ENCODE measurements at places on chromosomes 13 and 19. TPM values are rescaled to one million over a fixed set of nuclear protein-coding genes. Genes with fewer than 3 reads are reported as not detected.

GRCh38 chr13:57634839-57635165 lies 3.3 kb downstream of the PCDH17 start:
- peak overlapping the region; percentile 42 for H3K4me3 ChIP-seq
- peaks cover 18% of the 10 kb centered on the region for H3K4me1 ChIP-seq
- H3K27me3 ChIP-seq: peaks cover 63% of the 10 kb centered on the region

DNA sequence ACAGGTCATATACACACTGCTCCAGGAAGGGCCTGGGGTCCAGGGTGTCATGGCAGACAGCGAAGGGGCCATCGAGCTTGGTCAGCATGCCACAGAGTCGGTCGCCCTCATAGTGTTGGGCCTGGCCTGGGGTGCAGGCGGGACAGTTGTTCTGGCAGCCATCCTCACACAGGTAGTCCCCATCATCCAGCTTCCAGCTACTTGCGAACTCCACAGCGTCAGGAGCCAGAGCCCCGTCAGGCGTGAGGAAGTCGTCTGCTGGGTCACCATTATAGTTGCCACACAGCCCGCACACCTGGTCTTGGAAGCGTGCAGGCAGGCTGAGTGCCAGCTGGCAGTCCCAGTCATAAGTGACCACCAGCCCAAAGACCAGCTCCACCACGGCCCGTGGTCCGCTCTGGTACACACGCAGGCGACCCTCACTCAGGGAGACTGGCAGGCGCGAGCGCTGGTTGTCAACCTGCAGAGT lies 16.2 kb downstream of the FCGBP start:
- no peak overlapping the region for H3K4me3 ChIP-seq
- no peaks in the 10 kb centered on the region for H3K4me1 ChIP-seq
- no peaks in the 10 kb centered on the region for H3K36me3 ChIP-seq
- H3K27ac ChIP-seq: no peak overlapping the region
- no peak for DNase-seq

MTIF3 gene
- 44.6 TPM for total RNA-seq

DNA sequence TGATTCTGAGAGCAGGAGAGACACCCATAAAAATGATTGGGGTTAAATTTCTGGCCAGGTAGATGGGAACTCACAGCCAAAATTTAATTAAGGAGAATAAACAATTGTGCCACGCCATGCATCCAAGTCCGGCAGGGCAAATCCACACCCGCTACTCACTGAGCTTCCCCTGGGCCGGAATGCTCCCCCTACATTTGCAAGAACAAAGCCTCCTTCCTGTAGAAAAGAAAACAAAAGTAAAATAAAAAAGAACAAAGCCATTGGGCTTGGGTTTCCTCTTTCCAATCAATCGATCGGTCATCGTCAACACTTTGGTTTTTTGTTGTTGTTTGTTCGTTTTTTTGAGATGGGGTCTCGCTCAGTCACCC lies 30.2 kb upstream of the TFDP1 start:
- no peaks in the 10 kb centered on the region for H3K36me3 ChIP-seq
- H3K27me3 ChIP-seq: no peaks in the 10 kb centered on the region
- peak; percentile 6 for DNase-seq
- no peak overlapping the region for H3K27ac ChIP-seq

AMER2 gene
- not detected for total RNA-seq

TRPM4 gene
- 61.7 TPM for total RNA-seq

DNA sequence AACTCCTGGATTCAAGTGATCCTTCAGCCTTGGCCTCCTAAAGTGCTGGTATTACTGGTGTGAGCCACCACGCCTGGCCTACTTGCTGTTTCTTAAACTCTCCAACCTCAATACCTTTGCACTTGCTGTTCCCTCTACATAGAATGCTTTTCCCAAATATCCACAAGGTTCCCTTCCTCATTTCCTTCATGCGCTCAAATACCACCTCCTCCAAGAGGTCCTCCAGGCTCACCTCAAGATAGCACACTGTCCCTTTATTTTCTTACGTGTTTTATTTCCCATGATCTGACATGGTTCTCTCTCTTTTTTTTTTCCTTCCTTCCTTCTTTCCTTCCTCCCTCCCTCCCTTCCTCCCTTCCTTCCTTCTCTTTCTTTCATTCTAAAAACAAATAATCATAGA lies 13.5 kb downstream of the RDH8 start:
- no peaks in the 10 kb centered on the region for H3K4me1 ChIP-seq
- H3K36me3 ChIP-seq: no peaks in the 10 kb centered on the region
- H3K27ac ChIP-seq: no peak overlapping the region
- no peaks in the 10 kb centered on the region for H3K27me3 ChIP-seq
- no peak overlapping the region for H3K4me3 ChIP-seq

- H3K4me3 ChIP-seq: no peak overlapping the region
- H3K27ac ChIP-seq: no peak overlapping the region
- H3K36me3 ChIP-seq: peaks cover 71% of the 10 kb centered on the region
- H3K27me3 ChIP-seq: no peaks in the 10 kb centered on the region
- no peaks in the 10 kb centered on the region for H3K4me1 ChIP-seq
- no peak for DNase-seq
Measured at GRCh38 chr19:11238041-11238440, 1.4 kb upstream of the ANGPTL8 start.

GRCh38 chr13:53126841-53127245 lies 98.2 kb downstream of the OLFM4 start:
- no peaks in the 10 kb centered on the region for H3K4me1 ChIP-seq
- no peak overlapping the region for H3K4me3 ChIP-seq
- DNase-seq: no peak
- H3K36me3 ChIP-seq: no peaks in the 10 kb centered on the region

DNA sequence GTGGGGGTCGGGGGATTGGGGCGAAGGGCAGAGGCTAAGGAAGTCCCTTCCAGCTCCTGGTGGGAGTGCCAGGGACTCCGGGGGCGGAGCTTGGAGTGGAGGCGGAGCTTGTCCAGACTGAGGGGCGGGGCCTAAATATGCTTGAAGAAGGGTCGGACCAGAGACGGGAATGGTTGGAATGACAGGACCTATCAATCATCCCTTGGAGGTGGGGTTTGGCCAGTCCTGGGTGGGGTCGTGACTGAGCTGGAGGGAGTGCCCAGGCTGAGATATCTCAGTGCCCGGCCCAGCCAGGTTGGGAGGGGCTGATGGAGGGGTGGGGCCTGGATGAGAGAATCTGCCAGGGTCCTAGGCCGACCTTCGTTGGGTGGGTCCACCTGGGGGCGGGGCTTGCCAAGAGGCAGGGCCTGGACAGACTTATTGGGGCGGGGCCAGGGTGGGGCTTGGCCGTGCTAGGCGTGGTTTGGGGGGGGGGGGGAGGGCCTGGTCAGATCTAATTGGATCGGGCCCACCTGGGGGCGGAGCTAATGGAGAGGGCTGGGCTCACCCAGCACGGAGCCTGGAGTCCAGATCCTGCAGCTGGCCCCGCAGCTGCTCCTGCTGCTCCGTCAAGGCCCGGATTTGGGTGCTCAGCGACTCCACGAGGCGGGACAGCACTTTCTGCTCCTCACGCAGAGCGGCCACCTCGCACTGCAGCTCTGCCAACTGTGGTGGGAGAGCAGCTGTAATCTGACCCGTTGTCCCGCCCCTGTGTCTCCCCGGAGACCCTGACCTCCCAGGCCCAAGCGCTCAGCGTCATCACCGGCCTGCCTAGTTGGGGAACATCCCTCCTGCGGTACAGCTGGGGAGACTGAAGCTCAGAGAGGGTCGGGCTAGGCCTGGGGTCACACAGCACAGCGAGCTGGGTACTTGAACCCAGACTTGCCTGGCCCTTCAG lies 2.6 kb upstream of the WIZ start:
- no peaks in the 10 kb centered on the region for H3K36me3 ChIP-seq
- H3K4me3 ChIP-seq: peak overlapping the region; percentile 29

DNA sequence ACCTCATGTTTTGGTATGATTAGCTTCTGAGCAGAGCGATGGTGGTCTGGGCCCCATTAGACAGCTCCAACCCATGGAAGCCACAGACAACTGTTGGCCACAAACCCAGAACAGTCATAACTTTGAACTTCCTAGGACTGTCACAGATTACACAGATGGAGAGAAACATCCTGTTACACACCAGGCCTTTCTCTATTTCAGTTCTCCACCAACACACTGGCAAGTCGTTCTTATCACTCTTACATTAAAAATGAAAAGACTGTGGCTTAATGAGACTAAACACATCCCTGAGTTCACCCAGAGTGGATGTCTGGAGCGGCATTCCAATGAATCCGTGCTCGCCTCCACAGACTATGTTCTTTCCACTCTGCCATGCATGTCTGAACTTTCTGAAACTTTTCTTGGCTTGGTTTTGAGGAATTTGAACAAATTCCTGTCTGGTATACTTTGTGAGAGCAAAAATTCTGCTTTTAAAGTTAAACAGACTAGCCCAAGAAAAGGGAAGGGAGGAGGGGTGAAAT lies 109.1 kb downstream of the NALCN start:
- no peaks in the 10 kb centered on the region for H3K36me3 ChIP-seq
- no peak overlapping the region for H3K4me3 ChIP-seq
- no peak for DNase-seq
- H3K4me1 ChIP-seq: no peaks in the 10 kb centered on the region
- H3K27ac ChIP-seq: no peak overlapping the region

GRCh38 chr19:29660835-29661234 lies 4.4 kb upstream of the PLEKHF1 start:
- no peak overlapping the region for H3K4me3 ChIP-seq
- no peak for DNase-seq
- no peak overlapping the region for H3K27ac ChIP-seq
- peaks cover 5% of the 10 kb centered on the region for H3K27me3 ChIP-seq
- H3K36me3 ChIP-seq: no peaks in the 10 kb centered on the region

DNA sequence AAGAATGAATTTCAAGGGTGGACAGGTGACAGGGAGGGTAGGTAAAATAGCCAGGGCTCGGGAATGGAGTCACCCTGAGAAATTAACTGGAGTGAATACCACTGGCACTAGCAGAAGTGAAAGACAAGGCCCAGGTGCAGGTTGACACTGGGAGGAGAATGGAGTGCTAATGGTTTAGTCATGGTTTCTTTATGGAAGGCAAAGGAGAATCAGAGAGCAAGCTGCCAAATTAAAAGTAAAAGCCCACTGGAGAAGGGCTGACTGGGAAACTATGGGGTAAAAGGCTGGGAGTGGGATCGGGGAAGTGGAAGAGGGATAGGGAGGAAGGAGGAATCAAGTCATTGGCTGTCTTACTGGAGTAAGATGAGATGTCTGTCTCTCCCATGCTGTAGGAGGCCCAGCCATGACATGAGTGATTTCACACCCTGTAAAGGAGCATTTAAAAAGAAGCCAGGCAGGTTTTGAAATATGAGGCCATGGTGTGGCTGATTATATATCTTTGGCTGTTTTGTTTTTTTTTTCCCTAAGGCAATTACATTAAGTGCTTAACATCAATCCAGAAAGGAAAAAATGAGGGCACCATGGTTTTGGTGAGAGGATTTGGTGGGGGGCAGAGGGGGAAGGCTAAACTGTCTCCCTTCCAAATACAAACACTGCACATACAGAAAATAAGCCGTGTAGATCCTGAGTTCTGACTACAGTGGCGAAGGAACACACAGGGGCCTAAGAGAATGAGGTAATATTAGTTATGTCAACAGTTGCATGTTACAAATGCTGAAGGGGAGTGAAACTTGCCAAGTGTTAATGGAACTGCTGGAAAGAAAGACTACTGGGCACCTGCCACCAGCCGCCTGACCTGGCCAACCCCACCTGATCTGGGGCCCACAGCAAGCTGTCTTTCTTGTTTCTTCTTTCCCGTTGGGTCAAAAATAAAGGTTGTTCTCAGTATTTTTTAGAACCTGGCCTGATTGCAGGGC lies 183.5 kb upstream of the TSC22D1 start:
- no peak overlapping the region for H3K27ac ChIP-seq
- no peaks in the 10 kb centered on the region for H3K27me3 ChIP-seq
- DNase-seq: no peak
- H3K36me3 ChIP-seq: no peaks in the 10 kb centered on the region

- H3K27ac ChIP-seq: peak overlapping the region; percentile 98
- peak overlapping the region; percentile 96 for H3K4me3 ChIP-seq
- H3K4me1 ChIP-seq: peaks cover 44% of the 10 kb centered on the region
- no peak for DNase-seq
- H3K27me3 ChIP-seq: no peaks in the 10 kb centered on the region
- peaks cover 32% of the 10 kb centered on the region for H3K36me3 ChIP-seq
Measured at GRCh38 chr19:7678971-7679751, 1.5 kb upstream of the TRAPPC5 start.

DNA sequence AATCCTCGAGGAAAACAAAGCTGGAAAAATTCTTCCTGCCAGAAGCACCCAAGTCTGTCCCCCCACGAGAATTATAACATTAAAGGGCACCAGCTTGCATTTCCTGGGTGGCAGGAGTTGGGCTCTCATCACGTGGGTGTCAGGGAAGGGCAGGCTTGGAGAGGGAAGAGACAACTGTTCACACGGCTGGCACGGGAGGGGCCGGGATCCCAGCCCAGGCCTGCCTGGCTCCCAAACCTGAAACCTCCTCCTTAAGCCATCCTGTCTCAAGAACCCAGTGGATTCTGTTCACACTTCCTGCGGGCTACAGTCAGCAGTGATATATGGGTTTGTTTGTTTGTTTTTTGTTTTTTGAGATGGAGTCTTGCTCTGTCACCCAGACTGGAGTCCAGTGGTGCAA lies 12.2 kb downstream of the GRIK5 start:
- H3K36me3 ChIP-seq: no peaks in the 10 kb centered on the region
- no peak for DNase-seq
- H3K27me3 ChIP-seq: no peaks in the 10 kb centered on the region
- H3K27ac ChIP-seq: no peak overlapping the region

GRCh38 chr19:41565379-41565720 lies 10.6 kb upstream of the CEACAM21 start:
- H3K27me3 ChIP-seq: peaks cover 35% of the 10 kb centered on the region
- no peak overlapping the region for H3K4me3 ChIP-seq
- H3K36me3 ChIP-seq: no peaks in the 10 kb centered on the region
- H3K4me1 ChIP-seq: peaks cover 22% of the 10 kb centered on the region
- no peak overlapping the region for H3K27ac ChIP-seq

ATP12A gene
- total RNA-seq: not detected

DNA sequence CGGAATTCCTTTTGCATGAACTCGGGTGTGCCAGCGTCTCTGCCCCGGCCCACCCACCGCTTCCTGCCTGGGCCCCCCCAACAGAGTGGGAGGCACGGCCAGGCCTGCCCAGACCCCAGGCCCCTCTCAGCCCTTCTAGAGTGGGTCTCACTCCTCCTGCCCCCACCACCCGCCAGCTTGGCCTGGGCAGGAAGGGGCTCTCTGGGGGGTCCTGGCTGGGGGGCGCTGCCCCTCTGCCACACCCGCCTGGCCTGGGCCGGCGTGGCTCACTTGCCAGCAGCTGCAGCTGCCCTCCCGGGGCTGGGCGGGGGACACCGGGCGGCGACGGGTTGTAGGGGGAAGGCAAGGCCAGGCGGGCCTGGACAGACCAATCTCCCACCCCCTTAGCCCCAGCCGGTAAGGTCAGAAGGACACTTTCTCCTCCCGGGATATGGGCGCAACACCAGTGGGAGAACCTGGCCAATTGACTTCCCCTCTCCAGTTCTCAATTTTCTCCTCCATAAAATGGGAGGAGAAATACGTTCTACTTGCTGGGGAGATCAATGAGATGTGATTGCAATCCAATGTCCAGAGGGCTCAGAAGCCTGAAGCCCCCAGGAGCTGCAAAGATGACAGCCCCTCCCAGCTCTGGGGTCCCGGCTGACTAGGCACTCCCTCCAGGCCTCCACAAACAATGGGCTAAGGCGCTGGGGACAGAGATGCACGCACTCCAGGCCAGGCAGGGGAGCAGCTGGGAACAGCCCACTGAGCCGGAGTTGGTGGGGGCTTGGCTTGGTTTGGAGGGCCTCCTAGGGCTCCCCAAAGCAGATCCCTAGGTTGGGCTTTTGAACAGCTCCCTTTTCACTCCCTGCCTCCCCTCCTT lies 2.4 kb downstream of the CRLF1 start:
- peaks cover 96% of the 10 kb centered on the region for H3K27me3 ChIP-seq
- peaks cover 25% of the 10 kb centered on the region for H3K4me1 ChIP-seq
- no peak for DNase-seq

GRCh38 chr13:47232516-47232915 lies 335.7 kb upstream of the HTR2A start:
- no peak overlapping the region for H3K27ac ChIP-seq
- no peaks in the 10 kb centered on the region for H3K4me1 ChIP-seq
- no peak overlapping the region for H3K4me3 ChIP-seq
- H3K36me3 ChIP-seq: no peaks in the 10 kb centered on the region
- no peaks in the 10 kb centered on the region for H3K27me3 ChIP-seq

Measured in left lung (tissue), 14 donors.